ENCODE measurements at places on chromosomes 12 and 14. TPM values are rescaled to one million over a fixed set of nuclear protein-coding genes. Genes with fewer than 3 reads are reported as not detected.

The TDRD9 gene
- not detected for total RNA-seq

The CLEC6A gene
- total RNA-seq, result not detected

The C1S gene
- 7.1 TPM for total RNA-seq

The KRT2 gene
- total RNA-seq, result not detected

The DPPA3 gene
- not detected for total RNA-seq

The EEF1AKMT3 gene
- total RNA-seq, result 8.4 TPM

The BCL11B gene
- total RNA-seq, result 0.59 TPM

The DNAL1 gene
- total RNA-seq, result 17.0 TPM

The BORCS5 gene
- 9.3 TPM for total RNA-seq

DNA sequence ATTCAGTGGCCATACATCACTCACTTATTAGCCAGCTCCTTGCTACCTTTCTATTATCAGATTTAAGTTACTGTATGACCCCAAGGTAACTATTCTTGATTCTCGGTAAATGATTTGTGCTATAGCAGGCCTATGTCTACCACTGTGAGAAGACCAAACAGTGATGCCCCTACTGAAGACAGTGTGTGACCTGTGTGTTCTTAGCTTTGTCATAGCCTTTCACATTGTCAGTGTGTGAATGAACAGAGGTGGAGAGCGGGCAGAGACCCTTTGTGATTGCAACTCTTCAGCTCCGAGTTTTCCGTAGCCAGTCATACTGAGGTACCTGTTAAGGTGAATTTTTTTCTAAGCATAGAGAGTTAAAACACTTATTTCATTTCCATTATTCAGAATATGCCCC lies 294.0 kb downstream of the LRFN5 start:
- no peak for DNase-seq
- no peak overlapping the region for H3K27ac ChIP-seq
- H3K27me3 ChIP-seq, result no peaks in the 10 kb centered on the region
- no peaks in the 10 kb centered on the region for H3K36me3 ChIP-seq
- no peak overlapping the region for H3K4me3 ChIP-seq
- H3K4me1 ChIP-seq, result no peaks in the 10 kb centered on the region

DNA sequence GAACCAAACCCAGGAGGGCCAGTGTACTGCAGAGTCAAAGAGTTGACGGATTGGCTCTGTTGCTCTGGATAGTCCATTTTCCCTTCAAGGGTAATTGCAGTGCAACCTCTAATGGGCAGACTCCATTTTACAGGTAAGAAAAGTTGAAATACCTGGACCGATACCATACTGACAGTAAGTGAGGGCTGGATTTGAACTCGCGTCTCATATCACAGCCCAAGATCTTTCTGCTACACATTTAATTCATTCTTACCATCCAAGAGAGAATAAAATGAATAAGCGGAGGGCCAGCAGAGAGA lies 356 bp upstream of the ZC3H14 start:
- DNase-seq, result no peak
- H3K36me3 ChIP-seq, result peaks cover 27% of the 10 kb centered on the region
- H3K4me3 ChIP-seq, result peak overlapping the region; percentile 78
- H3K27ac ChIP-seq, result peak overlapping the region; percentile 70
- H3K27me3 ChIP-seq, result no peaks in the 10 kb centered on the region
- H3K4me1 ChIP-seq, result peaks cover 9% of the 10 kb centered on the region

DNA sequence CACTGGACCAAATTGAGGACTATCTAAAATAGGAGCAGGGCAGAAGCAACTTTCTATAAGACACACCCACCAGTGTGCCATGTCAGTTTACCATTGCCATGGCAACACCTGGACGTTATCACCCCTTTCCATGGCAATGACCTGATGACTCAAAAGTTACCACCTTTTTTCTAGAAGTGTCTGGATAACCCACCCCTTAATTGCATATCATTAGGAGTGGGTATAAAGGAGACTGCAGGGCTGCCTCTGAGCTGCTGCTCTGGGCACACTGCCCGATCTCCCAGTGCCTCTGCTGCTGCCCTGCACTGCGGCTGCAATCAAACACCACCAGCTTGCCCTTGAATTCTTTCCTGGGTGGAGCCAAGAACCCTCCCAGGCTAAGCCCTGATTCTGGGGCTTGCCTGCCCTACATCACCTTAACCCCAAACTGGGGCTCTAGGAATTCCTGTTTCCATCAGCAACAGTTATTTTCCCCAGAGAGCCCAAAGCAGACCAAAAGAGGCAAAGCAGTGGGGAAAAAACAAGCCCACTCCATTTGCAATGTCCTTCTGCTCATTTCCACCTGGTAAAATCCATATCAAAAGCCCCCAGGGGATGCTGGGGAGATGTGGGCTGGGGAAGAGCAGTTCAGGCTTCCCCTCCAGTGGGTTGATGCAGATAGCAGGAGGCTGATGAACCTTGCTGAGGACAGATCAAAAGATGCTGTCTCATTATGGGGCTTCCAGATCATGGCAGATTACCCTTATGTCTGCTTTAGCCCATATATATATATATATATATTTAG lies 129.5 kb upstream of the NCOR2 start:
- H3K4me1 ChIP-seq, result peaks cover 44% of the 10 kb centered on the region
- H3K4me3 ChIP-seq, result no peak overlapping the region
- peak; percentile 46 for DNase-seq
- H3K27me3 ChIP-seq, result no peaks in the 10 kb centered on the region

- no peak for DNase-seq
- no peaks in the 10 kb centered on the region for H3K4me1 ChIP-seq
- H3K27me3 ChIP-seq, result no peaks in the 10 kb centered on the region
- no peaks in the 10 kb centered on the region for H3K36me3 ChIP-seq
- H3K27ac ChIP-seq, result no peak overlapping the region
Observed at GRCh38 chr12:119869720-119870119, 7.4 kb downstream of the CIT start.

- no peak overlapping the region for H3K27ac ChIP-seq
- DNase-seq, result no peak
- no peaks in the 10 kb centered on the region for H3K4me1 ChIP-seq
Observed at GRCh38 chr14:60508363-60508706, 611 bp upstream of the SIX6 start.

DNA sequence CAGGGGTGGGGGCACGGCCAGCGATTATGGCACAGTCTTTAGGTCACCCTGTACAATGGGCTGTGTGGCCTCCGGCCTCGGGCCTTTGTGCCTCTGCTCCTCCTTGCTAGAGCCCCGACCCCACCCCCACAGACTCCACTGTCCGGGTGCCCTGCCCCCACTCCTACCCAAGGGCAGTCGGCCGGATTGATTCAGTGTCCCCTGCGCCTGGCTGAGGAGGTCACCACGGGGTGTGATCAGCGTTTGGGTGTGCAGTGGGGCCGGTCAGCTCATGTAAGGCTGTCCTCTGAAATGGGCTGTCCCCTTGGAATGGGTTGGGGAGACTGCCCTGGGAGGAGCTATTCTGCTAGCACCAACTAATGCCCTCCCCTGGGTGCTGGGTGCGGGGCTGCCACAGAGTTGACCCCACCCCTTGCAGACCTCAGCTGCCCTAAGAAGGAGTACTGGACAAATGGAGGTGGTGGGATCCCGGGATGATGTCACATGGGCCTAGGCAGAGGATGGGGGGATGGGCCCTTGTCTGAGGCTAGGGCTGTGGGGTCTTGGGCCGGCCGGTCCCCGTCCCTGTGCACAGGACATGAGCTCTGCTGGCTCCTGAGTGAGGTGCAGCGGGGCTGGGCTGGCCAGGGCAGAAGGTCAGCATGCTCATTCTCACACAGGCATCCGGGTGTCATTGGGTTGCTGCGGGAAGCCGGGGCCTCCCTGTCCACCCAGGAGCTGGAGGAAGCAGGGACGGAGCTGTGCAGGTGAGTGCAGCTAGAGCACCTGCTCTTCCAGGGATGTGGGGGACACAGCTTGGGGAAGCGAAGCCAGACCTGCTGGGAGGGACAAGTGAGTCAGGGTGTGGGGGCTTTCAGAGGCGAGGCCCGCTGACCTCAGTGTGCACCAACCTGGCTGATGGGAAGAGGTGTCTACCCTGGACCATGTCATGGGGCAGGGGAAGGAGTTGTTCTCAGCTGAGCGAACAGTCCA lies 23.4 kb downstream of the ASPG start:
- H3K4me1 ChIP-seq, result no peaks in the 10 kb centered on the region
- H3K36me3 ChIP-seq, result peaks cover 9% of the 10 kb centered on the region
- no peak overlapping the region for H3K4me3 ChIP-seq
- peaks cover 16% of the 10 kb centered on the region for H3K27me3 ChIP-seq

DNA sequence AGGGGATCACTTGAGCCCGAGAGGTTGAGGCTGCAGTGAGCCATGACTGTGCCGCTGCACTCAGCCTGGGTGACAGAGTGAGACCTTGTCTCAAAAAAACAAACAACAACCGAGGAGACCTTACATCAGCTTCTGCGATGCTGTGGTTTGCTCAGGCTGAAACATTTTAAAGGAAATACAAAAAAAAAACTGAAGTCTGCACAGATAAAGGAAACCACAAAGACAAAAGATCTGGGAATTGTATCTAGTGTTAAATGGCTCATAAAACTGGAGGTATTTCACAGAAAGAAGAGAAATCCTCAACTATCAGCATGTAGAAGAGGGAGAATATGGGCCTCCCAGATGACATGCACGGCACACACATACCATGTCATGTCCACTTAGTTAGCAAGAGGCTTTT lies 60.3 kb upstream of the VPS33A start:
- peaks cover 38% of the 10 kb centered on the region for H3K36me3 ChIP-seq
- H3K27me3 ChIP-seq, result no peaks in the 10 kb centered on the region
- H3K4me3 ChIP-seq, result no peak overlapping the region
- H3K27ac ChIP-seq, result no peak overlapping the region
- no peaks in the 10 kb centered on the region for H3K4me1 ChIP-seq
- no peak for DNase-seq

DNA sequence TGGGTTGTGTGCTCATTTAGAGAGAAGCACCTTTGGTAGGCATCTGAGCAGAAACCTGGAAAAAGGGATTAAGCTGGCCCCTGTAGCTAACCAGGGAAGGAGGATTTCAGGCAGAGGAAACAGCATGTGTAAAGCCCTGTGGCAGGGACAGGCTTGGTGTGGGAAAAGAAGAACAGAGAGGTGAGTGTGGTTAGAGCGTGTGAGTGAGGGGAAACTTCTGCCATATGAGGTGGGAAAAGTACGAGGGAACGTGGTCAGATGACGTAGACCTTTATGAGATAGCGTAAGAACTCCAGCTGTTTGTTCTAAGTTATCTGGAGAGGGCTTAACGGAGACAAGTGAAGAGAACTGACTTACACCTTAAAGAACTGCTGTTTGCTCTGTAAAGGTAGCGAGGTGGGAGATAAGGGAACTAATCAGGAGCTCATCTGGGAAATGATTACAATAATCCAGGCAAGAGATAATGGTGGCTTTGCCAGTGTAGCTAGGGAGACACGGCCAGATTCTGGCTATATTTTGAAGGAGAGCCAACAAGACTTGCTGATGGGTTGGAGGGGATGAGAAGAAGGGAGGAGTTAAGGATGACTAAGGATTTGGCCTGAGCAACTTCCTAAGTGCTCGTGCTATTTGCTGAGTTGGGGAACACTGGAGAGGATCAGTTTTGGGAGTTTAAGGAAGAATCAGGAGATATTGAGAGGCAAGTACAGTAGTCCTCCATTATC lies 234.0 kb downstream of the ETNK1 start:
- no peaks in the 10 kb centered on the region for H3K36me3 ChIP-seq
- no peak for DNase-seq
- no peak overlapping the region for H3K4me3 ChIP-seq
- peaks cover 43% of the 10 kb centered on the region for H3K27me3 ChIP-seq

DNA sequence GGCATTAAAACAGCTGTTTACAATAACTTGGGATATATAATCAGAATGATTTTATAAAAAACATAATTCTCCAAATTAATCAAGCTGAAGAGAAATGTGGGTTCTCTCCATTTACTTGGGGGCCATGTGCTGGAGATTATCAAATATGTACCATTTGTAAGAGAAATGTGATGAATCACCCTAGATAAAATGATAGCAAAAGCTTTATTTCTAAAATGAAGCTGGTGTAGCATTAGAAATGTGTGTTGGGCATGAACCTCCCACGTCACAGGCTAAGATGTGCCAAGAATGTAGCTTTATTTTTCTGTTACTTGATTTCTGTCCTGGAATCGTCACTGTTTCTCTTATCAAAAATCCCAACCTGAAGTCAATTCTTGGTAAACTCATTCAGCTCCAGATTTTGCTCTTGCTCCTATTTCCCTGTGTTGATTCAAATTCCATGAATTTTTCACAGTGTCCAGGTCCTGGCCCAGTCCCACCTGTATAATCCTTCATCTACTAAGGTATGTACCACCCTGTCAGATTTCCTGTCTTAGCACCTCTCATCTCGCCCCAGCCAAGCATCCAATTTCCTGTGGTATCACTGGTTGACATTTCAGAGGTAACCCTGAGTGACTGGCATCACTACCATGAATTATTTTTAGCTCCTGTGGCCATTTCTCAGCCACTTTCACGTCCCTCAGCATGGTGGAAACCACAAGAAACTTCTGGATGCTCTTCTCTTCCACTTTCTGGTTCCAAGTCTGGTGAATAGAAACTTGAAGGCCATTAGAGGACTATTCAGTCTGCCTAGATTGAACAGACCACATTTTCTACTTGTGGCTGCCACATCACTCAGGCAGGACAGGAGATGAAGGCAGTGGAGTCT lies 103.6 kb upstream of the FLRT2 start:
- H3K4me1 ChIP-seq, result no peaks in the 10 kb centered on the region
- H3K27ac ChIP-seq, result no peak overlapping the region
- no peaks in the 10 kb centered on the region for H3K27me3 ChIP-seq
- no peak overlapping the region for H3K4me3 ChIP-seq

- no peak overlapping the region for H3K27ac ChIP-seq
- H3K4me3 ChIP-seq, result peak overlapping the region; percentile 72
- H3K4me1 ChIP-seq, result no peaks in the 10 kb centered on the region
- no peaks in the 10 kb centered on the region for H3K27me3 ChIP-seq
- DNase-seq, result no peak
Observed at GRCh38 chr14:104933746-104934733, 9.4 kb downstream of the PLD4 start.

DNA sequence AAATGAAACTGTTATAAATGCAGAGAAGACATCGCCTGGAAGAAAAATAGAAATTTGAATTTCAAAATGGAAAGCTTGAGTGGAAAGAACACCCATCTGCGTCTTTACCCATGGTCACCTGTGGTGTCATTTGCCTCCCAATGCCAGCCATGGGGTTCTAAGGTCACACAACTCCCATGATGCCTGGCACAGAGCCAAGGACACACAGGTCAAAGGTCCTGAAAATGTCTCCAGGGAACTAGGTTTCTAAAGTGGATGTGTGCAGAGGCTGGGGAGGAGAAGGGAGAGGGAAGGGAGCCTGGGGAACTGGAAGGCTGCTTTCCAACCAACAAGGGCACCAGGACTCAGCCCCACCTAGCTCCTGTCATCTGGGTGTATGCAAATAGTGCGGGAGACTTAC lies 724.0 kb upstream of the TMEM132C start:
- no peak for DNase-seq
- no peaks in the 10 kb centered on the region for H3K4me1 ChIP-seq
- H3K27ac ChIP-seq, result no peak overlapping the region
- no peaks in the 10 kb centered on the region for H3K27me3 ChIP-seq
- H3K4me3 ChIP-seq, result no peak overlapping the region
- peaks cover 4% of the 10 kb centered on the region for H3K36me3 ChIP-seq
